Body of pancreas (tissue), 4 donors: ENCODE measurements at places on chromosomes 5 and 9.

GRCh38 chr9:75088646-75089372 lies 495 bp downstream of the OSTF1 start:
- DNase-seq: peak; percentile 81

GRCh38 chr5:136799806-136800372 lies 434.5 kb upstream of the TRPC7 start:
- no peak for DNase-seq

DNA sequence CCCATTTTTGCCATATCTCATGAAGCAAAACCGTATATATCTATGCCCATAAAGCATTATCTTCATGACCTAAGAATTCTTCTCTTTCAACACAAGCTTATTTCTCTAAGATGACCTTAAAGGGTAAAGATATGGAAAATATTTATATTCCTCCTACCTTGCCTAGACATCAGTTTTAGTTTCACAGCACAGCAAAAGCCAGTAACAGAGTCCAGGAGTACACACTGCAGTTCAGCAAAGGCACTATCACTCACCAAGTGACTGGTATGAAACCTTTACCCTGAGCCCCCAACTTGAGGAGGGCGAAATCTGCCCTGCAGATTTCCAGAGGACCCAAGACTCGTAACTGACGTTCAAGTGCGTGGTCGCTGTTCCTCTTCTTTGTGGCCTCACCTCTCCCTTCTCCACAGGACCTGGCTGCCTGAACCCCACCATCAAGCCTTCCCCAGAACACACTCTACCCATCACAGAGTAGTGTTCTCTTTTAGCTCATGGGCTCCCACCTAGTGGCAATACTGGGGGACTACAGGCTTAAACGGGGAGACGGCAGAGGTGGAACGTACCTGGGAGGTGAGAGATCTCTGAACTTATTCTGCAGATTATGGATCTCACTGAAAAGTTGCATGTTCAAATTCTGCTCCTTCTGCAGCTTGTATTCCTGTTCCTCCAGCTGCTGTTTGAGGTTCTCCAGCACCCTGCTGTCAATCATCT lies 141.0 kb downstream of the CDK5RAP2 start:
- DNase-seq: no peak

GRCh38 chr5:176334031-176334770 lies 27.4 kb downstream of the KIAA1191 start:
- DNase-seq: no peak

DNA sequence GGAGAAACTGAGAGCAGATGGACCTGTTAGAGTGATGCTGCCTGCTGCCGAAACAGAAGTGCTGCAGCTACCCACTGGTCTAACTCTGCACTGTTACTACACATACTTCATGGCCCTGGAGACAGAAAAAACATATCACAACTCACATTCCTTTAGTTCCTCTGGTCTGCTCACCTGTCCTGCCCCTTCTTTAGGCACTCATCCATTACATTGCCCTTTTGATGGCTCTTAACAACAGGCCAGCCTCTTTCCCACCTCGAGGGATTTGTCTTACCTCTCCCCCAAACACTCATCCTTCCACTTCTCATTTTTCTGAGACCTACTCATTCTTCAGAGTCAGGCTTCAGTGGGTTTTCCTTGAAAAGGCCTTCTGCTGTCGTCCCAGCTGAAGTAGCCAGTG lies 49.2 kb downstream of the KCTD16 start:
- DNase-seq: no peak

- DNase-seq: no peak
These were observed 88.3 kb downstream of the GIN1 start for GRCh38 chr5:103031607-103032006.

GRCh38 chr5:132673939-132674630 lies at the start of gene IL4:
Gene IL4, plus strand, starts transcription at chr5:132673989. Its CDS starts 62 bp downstream, at chr5:132674051.
- no peak for DNase-seq

GRCh38 chr9:346111-346571 lies 131.5 kb downstream of the DOCK8 start:
- DNase-seq: peak; percentile 21

- DNase-seq: peak; percentile 60
These were observed 208.1 kb upstream of the PIK3R1 start for GRCh38 chr5:68007451-68007850.

GRCh38 chr5:113935453-113935852 lies 422.0 kb downstream of the YTHDC2 start:
- DNase-seq: no peak
